ENCODE measurements at places on chromosomes 6 and 20.

DNA sequence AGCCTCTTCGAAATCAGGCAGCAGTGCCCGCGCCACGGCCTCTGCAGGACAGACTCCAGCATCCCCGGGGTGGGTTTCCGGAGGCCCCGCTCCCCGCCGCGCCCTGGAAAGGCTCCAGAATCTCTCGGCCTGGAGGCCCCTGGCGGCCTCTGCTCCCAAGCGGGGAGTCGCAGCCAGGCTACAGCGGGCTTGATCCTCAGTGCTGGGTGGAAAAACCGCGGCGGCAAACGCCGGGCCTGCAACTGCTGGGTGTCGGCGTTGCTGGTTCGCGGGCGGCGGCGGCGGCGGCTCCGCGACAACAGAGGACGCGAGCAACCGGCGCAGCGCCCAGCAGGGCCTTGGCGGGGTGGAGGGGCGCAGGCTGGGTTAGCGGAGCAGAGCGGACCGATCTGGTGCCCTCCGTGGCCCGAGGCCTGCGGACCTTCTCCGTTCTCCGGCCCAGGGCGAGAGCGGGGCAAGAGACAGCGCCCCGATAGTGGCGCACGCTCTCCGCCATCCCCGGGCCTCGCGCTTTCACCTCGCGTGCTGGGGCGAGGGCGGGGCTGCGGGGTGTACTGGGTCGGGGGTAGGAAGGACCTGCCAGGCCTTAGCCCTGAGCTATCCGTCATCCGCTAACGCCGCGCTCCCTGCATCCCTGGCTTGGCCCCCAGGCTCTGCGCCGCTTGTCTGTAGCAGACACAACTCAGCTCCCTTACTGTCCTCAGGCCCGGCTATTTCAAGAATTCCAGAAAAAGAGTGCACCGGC, 3.4 kb upstream of the ZNF292 start:
- DNase-seq: no peak

DNA sequence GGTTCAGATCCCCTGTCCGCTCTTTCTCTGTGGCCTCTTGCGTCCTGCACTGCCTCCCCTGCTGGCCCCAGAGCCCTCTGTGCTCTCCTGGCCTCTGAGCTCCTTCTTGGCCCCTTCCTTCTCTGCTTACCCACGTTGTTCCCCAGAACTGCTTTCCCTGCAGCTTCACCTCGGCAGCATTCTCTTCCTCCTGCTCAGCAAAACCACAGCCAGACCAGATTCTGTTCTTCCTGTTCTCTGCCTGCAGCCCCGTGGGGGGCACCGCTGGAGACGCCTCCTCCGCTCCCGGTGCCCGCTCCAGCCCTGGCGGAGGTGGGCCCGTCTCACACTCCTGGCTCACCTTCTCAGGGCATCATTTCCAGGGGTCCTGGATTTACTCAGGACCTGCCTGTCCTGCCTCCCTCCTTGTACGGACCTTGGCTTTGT, 59.7 kb downstream of the TCP11 start:
- no peak for DNase-seq

DNA sequence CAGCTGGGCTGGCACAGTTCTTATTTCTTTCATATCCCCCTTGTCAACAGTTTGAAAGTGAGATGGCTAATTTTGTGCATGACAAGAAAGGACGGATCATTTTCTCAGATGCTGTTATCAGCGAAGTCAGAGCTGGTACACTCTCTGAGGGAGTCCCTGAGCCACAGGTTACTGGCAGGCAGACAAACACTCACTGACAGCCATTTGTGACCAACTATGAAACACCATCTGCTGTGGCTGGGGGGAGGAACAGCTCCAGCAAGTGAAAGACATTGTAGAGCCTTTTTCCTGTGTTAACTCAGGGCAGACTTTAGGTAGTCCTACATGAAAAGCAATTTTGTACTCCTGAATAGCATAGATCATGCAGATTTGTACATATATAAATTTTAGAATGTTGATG, 22.2 kb downstream of the OLIG3 start:
- no peak for DNase-seq

DNA sequence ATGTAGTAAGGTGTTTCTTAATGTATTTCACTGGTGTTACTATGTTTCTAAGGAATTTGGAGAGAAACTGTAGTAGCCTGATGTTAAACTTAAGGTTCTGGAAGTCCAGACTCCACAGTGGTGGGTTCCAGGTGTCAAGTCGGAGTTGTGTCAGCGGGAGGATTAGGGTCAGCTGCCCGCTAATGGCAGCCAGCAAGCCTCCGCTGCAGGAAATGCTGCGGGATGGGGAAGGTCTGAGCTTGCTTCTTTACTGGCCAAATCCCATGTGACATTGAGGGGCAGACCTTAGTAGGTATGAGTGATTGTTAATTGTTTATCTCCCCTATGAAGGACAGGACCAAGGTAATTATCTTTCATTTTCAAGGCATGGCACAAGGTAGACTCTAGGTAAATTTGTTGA, 3.7 kb upstream of the ARID1B start:
- DNase-seq: no peak

DNA sequence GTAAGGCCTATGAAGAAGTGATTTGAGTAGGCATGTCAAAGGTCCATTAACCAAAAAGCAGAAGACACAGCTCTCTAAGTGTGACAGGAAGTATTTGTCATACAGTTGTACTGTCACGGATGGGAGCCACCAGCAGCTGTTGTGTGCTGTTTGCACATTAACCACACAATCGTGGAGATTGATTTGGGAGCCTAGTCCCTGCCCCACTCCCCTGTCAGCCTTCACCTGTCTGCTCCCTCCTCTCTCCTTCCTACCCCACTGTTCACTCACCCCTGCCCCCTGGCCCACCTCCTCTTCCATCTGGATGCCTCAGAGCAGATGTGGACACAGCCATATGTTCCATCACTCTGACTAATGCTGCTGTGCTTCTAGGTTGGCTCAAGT, 124.7 kb upstream of the SPACA1 start:
- DNase-seq: no peak

GRCh38 chr6:26123675-26123946, 36.4 kb downstream of the HFE start:
- DNase-seq: no peak

DNA sequence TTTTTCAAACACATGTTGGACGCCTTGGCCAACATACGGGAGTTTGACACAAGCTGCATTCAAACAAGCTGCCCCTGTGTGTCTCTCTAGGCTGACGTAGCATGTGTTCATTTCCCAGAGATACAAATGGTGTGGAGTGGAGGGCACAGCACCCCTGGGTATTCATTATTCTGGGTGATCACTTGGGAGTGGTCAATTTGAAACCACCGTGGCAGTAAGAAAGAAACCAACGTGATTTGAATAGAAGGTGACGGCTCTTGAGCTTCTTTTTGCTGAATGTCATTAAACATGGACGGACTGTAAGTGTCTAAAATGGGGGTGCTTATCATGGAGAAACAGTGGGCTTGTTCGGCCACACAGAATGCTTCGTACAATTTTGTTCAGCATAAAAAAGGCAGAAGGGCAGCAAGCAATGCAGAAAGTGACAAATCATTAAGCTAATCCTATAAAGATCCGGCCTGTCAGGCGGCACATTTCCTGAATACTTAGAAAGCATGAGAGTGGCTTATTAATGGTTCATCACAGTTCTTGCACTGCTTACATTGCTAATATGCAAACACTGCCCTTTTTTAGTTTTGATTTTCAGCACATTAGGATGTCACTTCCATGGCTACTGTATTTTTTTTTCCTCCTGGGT, 1261.9 kb upstream of the CITED2 start:
- no peak for DNase-seq

All from HS-5 (cell line).